ENCODE measurements at places on chromosomes 11 and 22. TPM values are rescaled to one million over a fixed set of nuclear protein-coding genes. Genes with fewer than 3 reads are reported as not detected.

DNA sequence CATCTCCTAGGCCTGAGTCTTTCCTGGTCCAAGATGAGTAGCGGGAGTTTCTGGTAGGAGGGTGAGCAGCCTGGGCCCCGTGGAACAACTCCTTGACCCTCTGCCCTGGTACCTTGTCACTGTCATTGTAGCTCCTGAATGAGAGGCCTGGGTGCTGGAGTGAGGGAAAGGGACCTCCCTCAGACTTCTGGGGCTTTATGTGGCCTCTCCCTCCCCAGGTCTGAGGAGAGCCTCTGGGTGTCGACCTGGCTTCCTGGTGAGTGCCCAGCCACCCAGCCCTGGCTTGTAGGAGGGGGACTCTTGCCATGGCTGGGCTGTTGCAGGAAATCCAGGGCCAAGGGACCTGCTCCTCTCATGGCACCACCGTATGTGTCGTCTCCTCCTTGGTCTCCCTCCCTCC lies 3.9 kb downstream of the P2RY2 start:
- DNase-seq = no peak

DNA sequence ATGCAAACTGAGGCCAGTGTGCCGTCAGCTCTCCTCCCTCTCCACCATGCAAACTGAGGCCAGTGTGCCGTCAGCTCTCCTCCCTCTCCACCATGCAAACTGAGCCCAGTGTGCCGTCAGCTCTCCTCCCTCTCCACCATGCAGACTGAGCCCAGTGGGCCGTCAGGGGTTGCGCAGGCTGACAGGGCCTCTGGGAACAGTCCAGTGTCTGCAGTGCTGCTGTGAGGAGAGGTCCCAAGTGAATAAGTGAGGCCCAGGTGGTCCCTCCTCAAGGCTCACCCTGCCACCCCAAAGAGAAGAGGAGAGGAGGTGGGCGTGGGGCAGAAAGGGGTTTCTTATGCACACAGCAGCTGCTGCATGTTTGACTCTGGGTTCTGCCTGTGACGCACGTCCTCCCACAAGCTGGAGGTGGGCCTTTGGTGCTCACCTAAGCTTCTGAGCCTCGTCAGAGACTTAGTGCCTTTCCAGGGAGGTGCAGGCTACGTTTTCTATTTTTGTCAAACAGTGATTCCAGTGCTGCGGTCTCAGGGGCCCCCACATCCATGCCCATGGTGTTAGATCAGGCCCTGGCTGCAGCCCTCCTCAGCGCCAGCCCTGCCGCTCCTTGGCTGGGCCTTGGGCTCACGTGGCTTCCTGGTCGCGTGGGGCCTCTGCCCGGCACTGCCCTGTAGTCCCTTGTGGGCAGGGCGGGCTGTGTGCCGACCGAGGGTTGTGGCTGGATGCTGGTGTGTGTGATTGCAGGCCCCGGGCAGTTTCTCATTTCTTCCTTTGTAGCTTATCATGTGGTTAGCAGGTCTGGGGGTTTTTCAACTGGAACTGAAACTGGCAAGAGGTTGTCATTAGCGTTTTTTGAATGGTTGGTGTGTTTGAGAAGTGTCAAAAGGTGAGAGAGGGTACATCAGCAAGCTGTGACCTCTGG lies 7.1 kb downstream of the TPCN2 start:
- peak; percentile 25 for DNase-seq

The NFAM1 gene
- total RNA-seq = 0.21 TPM

The HTR3A gene
- total RNA-seq = not detected

The CELF1 gene
- 143 TPM for total RNA-seq
